ENCODE measurements at places on chromosomes 6 and 20.

DNA sequence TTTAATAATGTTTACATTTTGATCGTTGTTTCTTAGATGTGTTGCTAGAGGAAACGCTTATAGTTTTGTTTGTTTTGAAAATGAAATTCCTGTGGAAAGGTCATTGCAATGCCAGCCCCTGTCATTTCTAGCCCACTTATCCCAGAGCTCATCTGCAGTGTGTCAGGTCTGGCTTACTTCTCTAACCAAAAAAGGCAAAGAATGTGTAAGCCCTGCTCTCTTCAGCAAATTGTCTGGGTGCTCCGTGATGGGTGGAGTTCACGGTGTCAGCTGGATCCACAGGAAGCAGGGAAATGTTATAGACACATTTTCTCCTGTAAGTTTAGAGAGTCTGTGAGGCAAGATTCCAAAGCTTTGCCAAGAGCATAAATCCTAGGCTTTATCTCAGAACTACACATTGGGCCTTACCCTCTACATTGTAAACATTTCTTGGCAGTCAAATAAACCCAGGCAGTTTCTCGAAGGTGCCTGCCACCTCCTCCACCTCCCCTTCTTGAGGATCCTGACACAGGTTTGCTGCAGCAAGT lies 50.9 kb downstream of the RPRD1B start:
- DNase-seq = peak; percentile 17

- DNase-seq = no peak
Observed at GRCh38 chr20:4051413-4052138, 36.2 kb upstream of the RNF24 start.

GRCh38 chr6:31441365-31442267 lies 38.2 kb downstream of the MICA start:
- peak; percentile 76 for DNase-seq

- no peak for DNase-seq
Observed at GRCh38 chr6:161413355-161413771, 139.5 kb upstream of the AGPAT4 start.

DNA sequence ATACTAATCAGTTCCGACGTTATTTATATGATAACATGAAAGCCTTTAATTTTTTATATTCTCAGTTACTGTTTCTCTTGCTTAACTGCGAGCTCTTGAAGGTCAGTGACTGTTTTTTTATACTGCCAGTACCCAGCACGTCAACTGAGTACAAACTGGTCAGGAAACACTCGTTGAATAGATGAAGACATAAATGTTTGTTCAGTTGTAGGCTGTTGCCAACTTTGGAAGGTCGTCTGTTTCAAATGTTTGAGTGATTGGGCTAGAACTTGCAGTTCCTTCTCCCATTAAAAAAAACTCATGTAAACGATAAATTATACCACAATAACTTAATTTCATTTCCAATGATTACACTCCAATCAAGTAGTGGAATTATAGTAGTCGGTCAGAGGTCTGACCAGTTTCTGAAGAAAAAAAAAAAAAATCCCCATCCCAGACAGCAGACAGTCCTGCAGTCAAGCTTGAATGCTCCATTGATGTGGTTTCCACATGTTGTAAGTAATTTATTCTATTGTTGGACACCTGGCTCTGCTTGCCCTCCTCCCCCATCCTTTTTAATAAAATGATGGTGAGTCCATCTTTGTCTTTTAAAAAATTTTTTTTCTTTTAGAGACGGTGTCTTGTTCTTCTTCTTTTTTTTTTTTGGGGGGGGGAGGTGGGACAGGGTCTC lies 81.1 kb downstream of the SASH1 start:
- no peak for DNase-seq

DNA sequence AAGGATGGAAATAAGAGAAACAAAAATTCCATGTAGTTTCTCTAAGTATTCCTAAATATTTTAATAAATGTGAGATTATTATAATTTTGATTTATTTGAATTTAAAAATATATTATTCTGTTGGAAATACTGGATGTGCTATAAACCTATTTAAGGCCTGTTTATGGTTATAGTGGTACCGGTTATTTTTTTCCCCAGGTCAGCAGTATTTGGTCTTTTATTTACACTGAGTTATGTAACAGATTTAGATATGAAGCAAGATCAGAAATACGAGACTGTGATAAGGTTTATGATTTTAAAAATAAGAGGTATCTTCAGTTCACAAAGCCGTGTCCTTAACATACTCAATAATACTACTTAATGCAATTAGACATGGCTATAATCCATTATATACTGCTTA lies 634.3 kb upstream of the POU3F2 start:
- DNase-seq = no peak

- no peak for DNase-seq
Observed at GRCh38 chr20:49894073-49894470, 21.3 kb downstream of the SPATA2 start.

Data from small intestine (tissue), 16 donors.